ENCODE measurements at places on chromosomes 6 and 20.

GRCh38 chr20:35199740-35200139 is 26.8 kb upstream of the MMP24 start:
- no peak for DNase-seq

- no peak for DNase-seq
Observed at GRCh38 chr6:5295623-5296022, 34.3 kb downstream of the FARS2 start.

DNA sequence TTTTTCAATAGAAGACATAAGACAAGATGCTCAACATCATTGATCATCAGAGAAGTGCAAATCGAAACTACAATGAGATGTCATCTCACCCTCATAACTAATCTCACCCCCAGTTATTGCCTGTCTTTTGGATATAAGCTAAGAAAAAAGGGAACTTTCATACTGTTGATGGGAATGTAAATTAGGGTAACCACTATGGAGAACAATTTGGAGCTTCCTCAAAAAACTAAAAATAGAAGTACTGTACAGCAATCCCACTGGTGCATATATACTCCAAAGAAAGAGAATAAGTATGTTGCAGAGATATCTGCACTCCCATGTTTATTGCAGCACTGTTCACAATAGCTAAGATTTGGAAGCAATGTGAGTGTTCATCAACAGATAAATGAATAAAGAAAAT is 26.4 kb upstream of the PHF3 start:
- DNase-seq, result no peak

GRCh38 chr6:71420095-71420692 is 131.6 kb downstream of the OGFRL1 start:
- no peak for DNase-seq

- no peak for DNase-seq
Observed at GRCh38 chr6:148240461-148240840, 102.2 kb upstream of the SASH1 start.

DNA sequence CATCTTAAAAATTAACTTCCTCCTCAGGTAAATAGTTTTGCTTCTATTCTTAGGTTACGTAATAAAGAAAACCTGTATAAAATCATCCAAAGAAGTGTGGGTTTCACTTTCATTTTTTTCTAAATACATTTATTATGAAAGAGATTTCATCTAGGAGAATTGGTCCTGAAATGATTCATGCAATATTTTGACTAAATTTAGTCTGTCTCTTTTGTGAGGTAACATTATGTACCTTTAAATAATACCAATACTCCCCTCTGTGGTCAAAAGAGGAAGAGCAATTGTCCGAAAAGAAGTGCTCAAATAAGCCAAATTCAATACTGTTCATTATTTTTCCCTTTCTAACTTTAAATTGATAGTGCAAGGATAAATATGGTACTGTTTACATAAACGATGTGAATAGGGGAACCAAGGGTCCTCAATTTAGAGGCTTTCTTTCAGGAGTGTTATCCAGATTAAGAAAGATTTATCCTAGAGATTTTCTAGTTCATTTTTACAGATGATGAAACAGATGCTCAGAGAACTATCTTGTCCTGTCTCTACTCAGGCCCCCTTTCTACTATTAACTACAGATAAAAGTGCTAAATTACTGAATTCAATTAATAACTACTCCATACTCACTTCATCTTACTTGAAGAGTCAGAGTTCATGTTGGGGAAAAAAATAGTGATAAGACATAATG is 26.2 kb downstream of the CYP39A1 start:
- no peak for DNase-seq

DNA sequence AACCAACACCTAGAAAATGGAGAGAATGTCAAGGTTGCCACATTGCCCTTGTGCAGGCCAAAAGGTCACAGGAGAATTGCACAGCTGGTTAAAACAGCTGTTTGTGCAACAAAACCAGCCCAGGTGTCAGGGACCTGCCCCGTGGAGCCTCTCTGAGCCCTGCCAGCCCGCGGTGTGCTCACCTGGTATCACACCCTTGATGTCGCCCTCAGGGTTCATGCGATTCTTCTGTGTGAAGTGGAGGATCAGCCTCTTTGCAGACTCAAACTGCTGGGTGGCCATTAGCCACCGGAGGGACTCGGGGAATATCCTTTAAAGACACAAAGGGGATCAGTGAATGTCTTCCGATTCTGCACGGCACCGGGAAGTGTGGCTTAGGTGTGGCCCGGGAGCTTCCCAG is 39.2 kb downstream of the PSMG4 start:
- no peak for DNase-seq

GRCh38 chr6:150813319-150813992 is 52.0 kb upstream of the MTHFD1L start:
- no peak for DNase-seq

DNA sequence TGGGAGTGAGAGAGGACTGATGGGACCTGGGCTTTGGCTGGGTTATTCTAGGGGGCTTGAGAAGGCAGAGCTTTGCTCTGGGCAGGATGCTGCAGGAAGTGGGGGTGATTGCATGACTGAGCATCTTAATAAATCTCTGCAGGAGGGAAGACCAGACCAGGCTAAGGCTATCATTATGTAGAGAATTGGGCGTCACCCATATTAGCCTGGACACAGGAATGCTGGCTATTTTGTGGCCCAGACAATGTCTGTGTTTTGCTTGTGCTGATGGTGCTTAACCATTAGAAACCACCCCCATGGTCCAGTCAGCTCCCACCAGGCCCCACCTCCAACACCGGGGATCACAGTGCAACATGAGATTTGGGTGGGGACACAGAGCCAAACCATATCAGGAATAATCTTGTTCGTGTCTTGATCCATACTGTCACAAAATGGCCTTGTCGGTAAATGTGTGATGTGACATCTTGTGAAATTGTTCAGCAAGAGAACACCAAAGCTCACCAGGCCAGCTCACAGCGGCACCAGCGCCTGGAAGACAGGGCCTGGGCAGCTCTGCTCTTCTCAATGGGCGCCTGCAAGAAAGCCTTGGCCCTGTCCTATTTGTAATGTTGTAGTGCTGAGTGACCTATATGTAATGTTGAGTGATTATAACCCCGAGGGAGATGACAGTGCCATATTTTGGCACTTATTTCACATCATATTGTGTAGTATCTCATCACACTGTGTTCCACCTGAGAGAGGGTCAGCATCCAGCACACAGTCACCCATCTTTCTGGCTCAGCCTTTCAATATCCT is 211.8 kb downstream of the QKI start:
- no peak for DNase-seq

DNA sequence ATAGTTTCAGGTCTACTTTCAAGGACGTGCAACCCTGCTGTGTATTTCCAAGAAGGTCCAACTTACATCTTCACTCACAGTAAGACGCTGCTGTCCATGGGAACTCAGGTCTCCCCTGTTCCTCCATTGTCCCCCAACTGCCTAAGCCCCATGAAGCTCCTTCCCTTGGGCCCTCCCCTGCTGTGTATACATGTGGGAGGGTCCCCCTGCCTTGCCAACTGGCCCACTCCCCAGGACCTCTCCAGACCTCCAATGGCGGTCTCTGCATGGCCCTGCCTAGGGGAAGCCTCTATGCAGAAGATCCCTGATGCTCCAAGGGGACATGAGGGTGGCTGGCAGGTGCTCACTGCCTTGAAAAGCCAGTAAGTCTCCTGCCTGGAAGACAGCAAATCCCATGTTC is 186.7 kb upstream of the CST7 start:
- no peak for DNase-seq

GRCh38 chr6:16432075-16433032 is 194.0 kb downstream of the GMPR start:
- DNase-seq, result no peak

GRCh38 chr20:4813863-4814695 is 92.4 kb downstream of the PRND start:
- no peak for DNase-seq

DNA sequence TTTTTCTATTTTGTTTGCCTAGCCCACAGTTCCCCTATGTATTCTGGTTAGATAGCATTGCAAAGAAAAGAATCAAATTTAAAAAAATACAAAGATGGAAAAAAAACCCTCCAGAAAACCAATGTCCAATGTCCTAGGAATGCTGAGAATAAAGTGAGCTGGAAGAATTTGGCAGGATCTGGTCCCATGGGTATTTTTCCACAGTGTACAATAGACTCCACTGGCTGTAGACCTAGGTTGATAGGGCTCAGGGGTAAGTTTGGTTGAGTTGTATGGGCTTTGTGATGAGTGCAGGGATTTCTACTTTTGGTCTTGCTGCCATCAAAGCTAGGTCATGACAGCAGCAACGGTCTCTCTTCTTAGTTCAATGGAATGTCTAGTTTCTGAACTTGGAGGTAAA is 41.5 kb downstream of the SLC22A2 start:
- no peak for DNase-seq

- no peak for DNase-seq
Observed at GRCh38 chr20:59013031-59013951, 5.9 kb upstream of the TUBB1 start.

GRCh38 chr20:51306521-51307358 is 235.8 kb downstream of the NFATC2 start:
- no peak for DNase-seq

- no peak for DNase-seq
Observed at GRCh38 chr20:62805155-62805710, 598 bp downstream of the OGFR start.

GRCh38 chr6:96235927-96236326 is 220.2 kb downstream of the FUT9 start:
- no peak for DNase-seq

DNA sequence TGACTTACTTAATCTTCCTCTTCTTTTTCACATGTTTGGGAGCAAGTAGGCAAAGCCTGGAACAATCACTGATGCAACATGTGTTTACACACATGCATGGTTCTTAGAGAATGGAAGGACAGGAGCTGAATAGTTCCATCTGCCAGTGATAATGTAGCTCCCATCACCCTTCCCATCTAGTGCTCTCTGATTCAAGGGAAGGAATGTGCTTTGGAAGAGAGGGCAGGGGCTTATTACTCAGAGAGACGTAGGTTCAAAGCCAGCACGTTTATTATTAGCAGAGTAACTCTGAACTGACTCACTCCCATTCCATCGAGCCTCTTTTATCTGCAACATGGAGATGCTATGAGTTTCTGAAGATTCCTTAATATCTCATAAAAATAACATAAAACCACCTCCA is 211.9 kb downstream of the GMPR start:
- no peak for DNase-seq

DNA sequence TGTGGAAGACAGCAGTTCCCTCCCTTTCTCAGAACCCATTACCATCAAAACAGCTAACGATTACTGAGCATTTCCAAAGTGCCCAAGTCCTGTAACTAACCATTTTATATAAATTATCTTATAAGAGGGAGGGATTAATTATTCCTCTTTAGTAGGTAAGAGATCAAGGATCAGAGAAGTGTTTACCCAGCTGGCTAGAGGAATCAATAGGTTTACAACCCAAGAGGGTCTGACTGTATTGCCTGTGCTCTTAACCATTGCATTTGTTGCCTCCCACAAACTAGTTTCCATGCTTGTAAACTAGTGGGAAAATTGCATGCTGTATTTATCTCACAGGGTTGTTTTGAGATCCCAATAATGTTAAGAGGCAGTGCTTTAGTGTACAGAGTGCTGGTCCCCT is 3.7 kb upstream of the DBNDD2 start:
- no peak for DNase-seq

- no peak for DNase-seq
Observed at GRCh38 chr6:56243518-56244070, 3.8 kb downstream of the COL21A1 start.

DNA sequence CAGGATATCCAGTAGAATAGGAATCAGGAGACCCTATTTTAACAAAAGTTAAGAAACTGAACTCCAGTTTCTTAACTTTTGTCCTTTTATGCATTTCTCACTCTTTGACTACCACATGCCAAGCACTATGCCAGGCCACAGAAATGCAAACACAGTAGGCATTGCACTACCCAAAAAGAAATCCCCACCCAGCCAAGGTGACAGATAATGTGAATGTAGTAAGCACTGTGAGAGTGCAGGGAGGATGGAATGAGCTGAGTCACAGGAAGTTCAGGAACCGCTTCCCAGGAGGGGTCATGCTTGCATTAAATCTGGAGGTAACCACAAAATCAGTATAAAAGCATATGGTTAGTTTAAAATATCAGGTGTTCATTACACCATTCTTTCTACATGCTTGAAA is 20.1 kb upstream of the FAM83C start:
- DNase-seq, result no peak

GRCh38 chr20:59381689-59382088 is 81.3 kb downstream of the EDN3 start:
- no peak for DNase-seq

GRCh38 chr6:30100585-30101443 is 12.1 kb downstream of the TRIM31 start:
- no peak for DNase-seq

DNA sequence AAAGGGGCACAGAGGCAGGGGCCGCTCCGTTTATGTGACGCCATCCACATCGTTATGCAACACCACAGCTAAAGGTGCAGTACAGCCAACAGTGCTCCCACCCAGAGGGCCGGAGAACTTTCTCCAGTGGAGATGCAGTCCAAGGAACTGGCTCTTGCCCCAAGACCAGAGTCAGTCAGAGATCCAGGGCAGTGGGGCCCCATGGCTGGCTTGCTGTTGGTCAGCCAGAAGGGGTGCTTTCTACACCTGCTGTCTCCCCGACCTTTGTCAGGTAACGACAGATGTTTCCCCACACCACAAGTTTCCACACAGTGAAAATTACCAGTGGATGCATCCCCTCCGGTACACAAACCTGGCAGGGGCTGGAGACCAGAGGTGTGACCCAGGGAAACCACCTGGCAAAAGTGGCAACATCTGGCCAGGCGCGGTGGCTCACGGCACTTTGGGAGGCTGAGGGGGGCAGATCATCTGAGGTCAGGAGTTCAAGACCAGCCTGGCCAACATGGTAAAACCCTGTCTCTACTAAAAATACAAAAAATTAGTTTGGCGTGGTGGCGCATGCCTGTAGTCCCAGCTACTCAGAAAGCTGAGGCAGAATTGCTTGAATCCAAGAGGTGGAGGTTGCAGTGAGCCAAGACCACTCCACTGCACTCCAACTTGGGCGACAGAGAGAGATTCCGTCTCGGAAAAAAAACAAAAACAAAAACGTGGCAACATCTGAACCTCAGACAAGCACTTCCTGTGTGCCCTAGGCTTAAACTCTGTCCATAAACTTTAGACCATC is 34.9 kb downstream of the UBE2V1 start:
- no peak for DNase-seq

All from NCI-H187 (cell line).